Right lobe of liver (tissue), 6 donors: ENCODE measurements at places on chromosomes 2 and 18.

DNA sequence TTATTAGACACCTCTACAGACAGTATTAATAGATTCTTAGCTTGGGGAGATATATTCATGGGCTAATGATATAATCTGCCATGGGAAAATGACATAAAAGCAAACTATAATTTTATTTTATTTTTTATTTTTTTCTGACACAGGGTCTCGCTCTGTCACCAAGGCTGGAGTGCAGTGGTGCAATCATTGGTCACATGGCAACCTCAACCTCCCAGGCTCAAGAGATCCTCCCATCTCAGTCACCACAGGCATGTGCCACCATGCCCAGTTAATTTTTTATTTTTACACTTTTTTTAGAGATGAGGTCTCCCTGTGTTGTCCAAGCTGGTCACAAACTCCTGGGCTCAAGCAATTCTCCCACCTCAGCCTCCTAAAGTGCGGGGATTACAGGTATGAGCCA lies 39.3 kb downstream of the RTN4 start:
- peak; percentile 84 for DNase-seq
- no peaks in the 10 kb centered on the region for H3K36me3 ChIP-seq
- H3K4me1 ChIP-seq: no peaks in the 10 kb centered on the region
- peak overlapping the region; percentile 69 for H3K27ac ChIP-seq
- no peaks in the 10 kb centered on the region for H3K27me3 ChIP-seq

DNA sequence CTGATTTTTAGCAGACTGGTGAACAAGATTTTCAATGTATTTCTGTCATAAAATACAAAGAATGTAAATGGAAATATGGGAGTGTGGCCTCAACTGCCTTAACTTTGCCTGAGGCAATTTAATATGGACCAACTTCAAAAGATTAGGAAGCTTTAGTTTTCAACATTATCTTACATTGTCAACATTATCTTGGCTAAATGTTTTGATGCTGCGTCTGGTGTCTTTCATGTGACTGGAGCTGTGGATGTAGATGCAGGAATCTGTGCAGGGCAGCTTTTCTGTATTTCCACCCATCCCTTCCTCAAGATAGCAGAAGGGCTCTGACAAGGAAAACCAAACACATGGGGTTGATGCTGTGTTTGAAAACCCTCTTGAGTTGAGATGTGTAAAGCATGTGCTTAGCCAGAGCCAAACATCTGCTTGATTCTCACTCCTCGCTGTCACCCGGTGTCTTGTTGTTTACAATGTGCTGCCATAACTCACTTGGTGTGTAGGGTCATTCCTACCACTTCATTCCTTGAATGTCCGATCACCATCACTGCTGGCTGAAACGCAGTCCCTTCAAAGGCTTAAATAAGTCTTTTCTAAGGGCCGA lies 33.0 kb downstream of the COPS8 start:
- DNase-seq: no peak
- H3K27ac ChIP-seq: no peak overlapping the region
- H3K4me3 ChIP-seq: no peak overlapping the region
- no peaks in the 10 kb centered on the region for H3K27me3 ChIP-seq

- no peaks in the 10 kb centered on the region for H3K4me1 ChIP-seq
- no peak for DNase-seq
- H3K27ac ChIP-seq: no peak overlapping the region
- no peaks in the 10 kb centered on the region for H3K36me3 ChIP-seq
These were observed 83.8 kb downstream of the FAM117B start for GRCh38 chr2:202718614-202719013.

- H3K27me3 ChIP-seq: no peaks in the 10 kb centered on the region
- no peak for DNase-seq
- H3K4me3 ChIP-seq: no peak overlapping the region
- H3K36me3 ChIP-seq: no peaks in the 10 kb centered on the region
These were observed 39.5 kb upstream of the SCLY start for GRCh38 chr2:238021327-238021726.

- H3K4me3 ChIP-seq: peak overlapping the region; percentile 78
- peak overlapping the region; percentile 58 for H3K27ac ChIP-seq
- no peaks in the 10 kb centered on the region for H3K27me3 ChIP-seq
- no peak for DNase-seq
- no peaks in the 10 kb centered on the region for H3K4me1 ChIP-seq
- no peaks in the 10 kb centered on the region for H3K36me3 ChIP-seq
These were observed 231.4 kb downstream of the HAUS1 start for GRCh38 chr18:46335534-46336101.

DNA sequence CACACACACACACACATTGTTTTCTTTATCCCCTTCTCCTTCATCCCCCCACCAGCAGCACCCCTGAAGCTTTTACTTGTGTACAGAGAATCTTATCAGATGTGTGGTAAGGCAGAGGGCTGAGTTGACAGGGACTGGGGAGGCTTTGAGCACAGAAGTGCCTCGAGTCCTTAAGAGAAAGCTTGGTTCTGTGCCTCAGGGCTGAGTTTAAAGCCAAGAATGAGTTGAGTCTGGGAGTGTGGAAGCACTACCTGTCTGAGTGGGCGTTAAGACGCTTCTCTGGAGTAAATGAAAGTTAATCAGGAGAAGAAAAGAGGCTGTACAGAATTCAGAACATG lies 2.7 kb downstream of the ID2 start:
- H3K4me3 ChIP-seq: peak overlapping the region; percentile 56
- H3K27ac ChIP-seq: peak overlapping the region; percentile 96
- H3K4me1 ChIP-seq: no peaks in the 10 kb centered on the region
- DNase-seq: peak; percentile 56
- no peaks in the 10 kb centered on the region for H3K36me3 ChIP-seq
- H3K27me3 ChIP-seq: no peaks in the 10 kb centered on the region

DNA sequence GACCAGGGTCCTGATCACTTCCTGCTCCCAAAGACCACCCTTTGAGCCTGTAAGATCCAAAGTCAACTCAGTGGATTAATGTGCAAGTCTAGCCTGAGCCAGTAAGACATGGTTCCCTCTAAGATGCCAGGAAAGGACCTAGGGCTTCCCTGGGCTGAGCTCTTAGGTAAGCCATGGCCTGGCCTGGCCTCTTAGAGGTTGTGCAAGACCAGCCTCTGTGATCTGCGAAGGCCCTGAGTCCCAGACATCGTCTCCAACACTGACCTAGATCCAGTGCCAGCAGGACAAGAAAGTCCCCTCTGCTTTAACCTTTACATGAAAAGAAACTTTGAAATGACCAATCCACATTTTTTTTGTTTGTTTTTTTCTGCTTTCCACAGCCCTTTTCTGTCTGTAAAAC lies 73.6 kb upstream of the CYP1B1 start:
- no peak for DNase-seq
- H3K36me3 ChIP-seq: no peaks in the 10 kb centered on the region
- H3K4me1 ChIP-seq: no peaks in the 10 kb centered on the region
- peak overlapping the region; percentile 65 for H3K27ac ChIP-seq

DNA sequence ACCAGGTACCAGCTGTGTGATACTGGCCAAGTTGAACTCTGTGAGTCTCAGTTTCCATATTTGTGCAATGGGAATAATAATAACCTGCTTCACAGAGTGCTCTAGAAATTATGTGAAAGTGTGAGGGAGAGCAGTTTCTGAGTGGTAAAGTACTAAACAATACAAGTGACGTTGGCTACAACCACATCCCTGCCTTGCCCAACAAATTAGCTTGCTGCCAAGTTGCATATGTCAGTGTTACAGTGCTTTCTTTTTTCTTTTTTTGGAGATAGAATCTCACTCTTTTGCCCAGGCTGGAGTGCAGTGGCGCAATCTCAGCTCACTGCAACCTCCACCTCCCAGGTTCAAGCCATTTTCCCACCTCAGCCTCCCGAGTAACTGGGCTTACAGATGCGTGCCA lies 533.6 kb upstream of the MEX3C start:
- H3K27me3 ChIP-seq: no peaks in the 10 kb centered on the region
- H3K4me3 ChIP-seq: no peak overlapping the region
- no peak for DNase-seq
- no peaks in the 10 kb centered on the region for H3K4me1 ChIP-seq
- no peak overlapping the region for H3K27ac ChIP-seq

GRCh38 chr2:154489266-154489858 lies 209.1 kb upstream of the KCNJ3 start:
- DNase-seq: no peak
- no peak overlapping the region for H3K27ac ChIP-seq
- H3K4me3 ChIP-seq: no peak overlapping the region
- no peaks in the 10 kb centered on the region for H3K27me3 ChIP-seq
- H3K4me1 ChIP-seq: no peaks in the 10 kb centered on the region
- no peaks in the 10 kb centered on the region for H3K36me3 ChIP-seq

DNA sequence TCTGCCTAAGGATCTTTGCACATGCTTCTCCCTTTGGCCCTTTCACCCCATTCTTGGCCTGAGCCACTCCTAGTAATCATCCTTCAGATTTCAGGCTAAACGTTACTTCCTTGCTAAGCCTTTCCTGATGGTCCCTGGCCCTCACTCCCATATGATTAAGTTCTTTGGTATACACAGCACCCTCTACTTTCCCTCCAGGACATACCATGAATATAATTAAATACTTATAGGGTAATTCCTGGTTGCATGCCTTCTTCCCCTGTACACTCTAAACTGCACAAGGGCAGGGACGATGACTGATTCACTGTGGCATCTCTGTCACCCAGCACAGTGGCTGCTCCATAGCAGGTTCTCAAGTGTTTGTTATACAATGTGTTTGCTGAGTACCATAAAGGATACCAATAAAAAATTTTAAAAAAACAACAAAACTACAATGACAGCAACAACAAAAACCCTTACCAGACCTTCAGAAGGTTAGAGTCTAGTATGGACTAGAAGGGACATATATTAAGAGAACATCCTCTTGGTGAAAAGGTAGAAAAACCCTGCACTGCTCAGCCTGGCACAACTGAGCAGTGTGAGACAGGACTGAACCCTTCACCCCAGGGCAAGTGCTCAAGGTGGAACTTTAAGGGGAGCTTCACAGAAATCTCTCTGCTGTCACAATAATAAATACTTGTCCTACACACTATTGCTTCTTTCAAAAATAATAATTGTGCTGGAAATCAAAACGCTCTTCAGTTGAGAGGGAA lies 76.2 kb downstream of the AAK1 start:
- no peaks in the 10 kb centered on the region for H3K36me3 ChIP-seq
- H3K27ac ChIP-seq: no peak overlapping the region
- H3K27me3 ChIP-seq: no peaks in the 10 kb centered on the region
- no peak for DNase-seq
- peaks cover 7% of the 10 kb centered on the region for H3K4me1 ChIP-seq
- no peak overlapping the region for H3K4me3 ChIP-seq

GRCh38 chr2:189516546-189516945 lies 64.0 kb downstream of the SLC40A1 start:
- H3K27ac ChIP-seq: no peak overlapping the region
- no peaks in the 10 kb centered on the region for H3K36me3 ChIP-seq
- no peaks in the 10 kb centered on the region for H3K27me3 ChIP-seq

DNA sequence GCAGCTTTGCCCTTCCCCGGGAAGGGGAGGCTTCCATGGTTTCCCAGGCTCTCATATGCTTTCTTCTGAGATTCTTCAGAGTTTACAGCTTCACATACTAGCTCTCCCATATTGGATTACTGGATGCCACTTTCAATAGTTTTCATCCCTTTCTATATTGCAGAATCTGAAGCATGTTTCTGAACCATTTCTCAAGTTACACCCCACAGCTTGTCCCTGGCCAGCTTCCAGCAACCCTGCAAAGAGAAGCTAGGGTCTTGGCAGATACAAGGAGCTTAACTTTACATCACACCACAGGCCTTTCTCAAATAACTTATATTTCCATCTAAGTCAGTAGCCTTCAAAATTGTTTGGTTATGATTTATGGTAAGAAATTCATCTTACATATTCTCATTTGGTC lies 39.6 kb downstream of the LHCGR start:
- no peaks in the 10 kb centered on the region for H3K27me3 ChIP-seq
- no peak overlapping the region for H3K27ac ChIP-seq
- no peak for DNase-seq
- H3K4me3 ChIP-seq: no peak overlapping the region
- H3K36me3 ChIP-seq: no peaks in the 10 kb centered on the region

GRCh38 chr2:128180031-128180430 lies 89.0 kb downstream of the UGGT1 start:
- no peaks in the 10 kb centered on the region for H3K27me3 ChIP-seq
- no peaks in the 10 kb centered on the region for H3K4me1 ChIP-seq
- H3K27ac ChIP-seq: no peak overlapping the region
- DNase-seq: no peak
- H3K4me3 ChIP-seq: no peak overlapping the region

GRCh38 chr2:10054424-10054823 lies 11.1 kb downstream of the KLF11 start:
- H3K27ac ChIP-seq: no peak overlapping the region
- no peaks in the 10 kb centered on the region for H3K27me3 ChIP-seq
- peaks cover 6% of the 10 kb centered on the region for H3K4me1 ChIP-seq
- no peak overlapping the region for H3K4me3 ChIP-seq
- peaks cover 43% of the 10 kb centered on the region for H3K36me3 ChIP-seq

GRCh38 chr2:73095910-73096309 lies 16.8 kb downstream of the RAB11FIP5 start:
- H3K4me3 ChIP-seq: no peak overlapping the region
- DNase-seq: no peak
- H3K27ac ChIP-seq: no peak overlapping the region
- no peaks in the 10 kb centered on the region for H3K36me3 ChIP-seq
- H3K4me1 ChIP-seq: no peaks in the 10 kb centered on the region

GRCh38 chr2:234258562-234259141 lies 208.2 kb downstream of the SPP2 start:
- H3K4me3 ChIP-seq: no peak overlapping the region
- no peaks in the 10 kb centered on the region for H3K36me3 ChIP-seq
- H3K27me3 ChIP-seq: peaks cover 3% of the 10 kb centered on the region
- no peak overlapping the region for H3K27ac ChIP-seq
- H3K4me1 ChIP-seq: no peaks in the 10 kb centered on the region

GRCh38 chr2:37287966-37288365 lies 36.7 kb downstream of the PRKD3 start:
- no peak for DNase-seq
- H3K27me3 ChIP-seq: no peaks in the 10 kb centered on the region
- no peak overlapping the region for H3K27ac ChIP-seq
- no peaks in the 10 kb centered on the region for H3K4me1 ChIP-seq

GRCh38 chr18:72674710-72675109 lies 130.6 kb upstream of the CBLN2 start:
- DNase-seq: no peak
- H3K27ac ChIP-seq: no peak overlapping the region
- H3K4me3 ChIP-seq: no peak overlapping the region
- H3K27me3 ChIP-seq: no peaks in the 10 kb centered on the region
- H3K36me3 ChIP-seq: no peaks in the 10 kb centered on the region
- H3K4me1 ChIP-seq: no peaks in the 10 kb centered on the region
